ENCODE measurements at places on chromosomes 1 and 21. TPM values are rescaled to one million over a fixed set of nuclear protein-coding genes. Genes with fewer than 3 reads are reported as not detected.

GRCh38 chr1:8862528-8862927 lies 16.0 kb downstream of the ENO1 start:
- no peak for DNase-seq

- no peak for DNase-seq
These were observed 13.6 kb upstream of the TARS2 start for GRCh38 chr1:150473659-150474058.

- no peak for DNase-seq
These were observed 6.2 kb downstream of the PLEKHM2 start for GRCh38 chr1:15690317-15690716.

GRCh38 chr1:52098139-52098871 lies 42.2 kb downstream of the BTF3L4 start:
- no peak for DNase-seq

Gene OR2AK2
- not detected for total RNA-seq

Measured in tibial nerve (tissue), 4 donors.